ENCODE measurements at places on chromosomes 1 and 21.

- DNase-seq, result peak; percentile 60
These were observed 9.0 kb upstream of the CGN start for GRCh38 chr1:151502035-151502700.

GRCh38 chr1:2215329-2215728 lies 12.8 kb upstream of the SKI start:
- DNase-seq, result no peak

GRCh38 chr21:35273333-35273732 lies 224.2 kb upstream of the RUNX1 start:
- no peak for DNase-seq

DNA sequence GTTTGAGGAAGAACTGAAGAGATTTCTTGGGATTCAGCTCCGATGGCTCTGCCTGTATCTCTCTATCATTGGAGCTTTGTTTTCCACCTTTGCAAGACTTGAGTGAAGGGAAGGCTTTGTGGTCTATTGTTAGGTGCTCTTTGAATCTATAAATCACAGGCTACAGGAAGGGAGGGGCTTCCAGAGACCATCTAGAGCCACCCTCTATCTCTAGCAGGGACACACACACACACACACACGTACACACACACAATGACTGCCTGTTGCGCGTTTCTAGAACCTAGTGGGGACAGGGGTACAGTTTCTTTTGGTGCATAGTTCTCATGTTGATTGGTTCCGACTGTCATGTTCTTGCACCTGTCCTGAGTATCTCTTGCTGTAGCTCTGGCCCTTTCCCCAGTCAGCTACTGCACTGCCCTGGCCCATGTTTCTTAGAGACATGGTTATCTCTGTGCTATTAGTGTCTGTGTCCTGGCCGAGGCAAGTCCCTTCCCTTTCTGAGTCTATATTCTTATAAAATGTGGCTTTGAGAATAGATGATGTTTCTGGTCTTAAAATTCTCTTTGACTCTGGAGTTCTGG lies 60.7 kb downstream of the MAN1C1 start:
- DNase-seq, result no peak

GRCh38 chr1:24900486-24900849 lies 29.6 kb downstream of the RUNX3 start:
- no peak for DNase-seq

GRCh38 chr1:27106561-27107323 lies 48.2 kb downstream of the SLC9A1 start:
- DNase-seq, result no peak

GRCh38 chr1:7371926-7372325 lies 399.2 kb upstream of the VAMP3 start:
- no peak for DNase-seq

DNA sequence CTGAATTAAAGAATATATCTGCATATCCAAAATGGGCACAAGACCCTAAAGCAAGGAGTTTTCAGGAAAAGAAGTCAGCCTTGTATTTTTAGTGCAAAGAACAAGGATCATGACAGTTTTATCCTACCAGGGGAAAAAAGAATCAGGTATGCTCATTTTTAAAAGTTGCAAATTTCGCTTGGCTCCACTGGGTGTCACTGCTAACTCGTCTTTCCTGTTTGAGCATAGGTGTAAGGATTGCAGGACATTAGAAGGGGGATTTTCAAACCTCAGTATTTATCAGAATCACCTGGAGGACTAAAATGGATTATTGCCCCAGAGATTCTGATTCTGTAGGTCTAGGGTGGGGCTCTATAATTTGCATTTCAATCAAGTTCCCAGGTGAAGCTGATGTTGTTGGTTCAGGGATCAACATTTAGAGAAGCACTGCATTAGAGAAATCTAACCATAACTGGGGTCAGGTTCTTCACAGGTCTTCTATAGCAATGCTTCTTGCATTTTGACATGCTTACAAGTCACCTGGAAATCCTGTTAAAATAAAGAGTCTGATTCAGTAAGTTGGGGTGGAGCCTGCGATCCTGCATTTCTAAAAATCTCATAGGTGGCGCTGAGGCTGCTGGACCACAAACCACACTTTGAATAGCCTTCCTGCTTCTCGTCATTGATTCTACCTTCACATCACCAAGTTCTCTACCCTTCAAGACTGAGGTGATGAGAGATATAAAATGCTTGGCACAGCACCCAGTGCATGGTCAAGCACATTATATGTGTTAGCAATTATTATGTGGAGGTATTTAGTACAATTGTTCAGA lies 39.6 kb downstream of the NUF2 start:
- DNase-seq, result peak; percentile 23

- peak; percentile 32 for DNase-seq
These were observed 54.1 kb upstream of the SAMD11 start for GRCh38 chr1:869499-870244.

DNA sequence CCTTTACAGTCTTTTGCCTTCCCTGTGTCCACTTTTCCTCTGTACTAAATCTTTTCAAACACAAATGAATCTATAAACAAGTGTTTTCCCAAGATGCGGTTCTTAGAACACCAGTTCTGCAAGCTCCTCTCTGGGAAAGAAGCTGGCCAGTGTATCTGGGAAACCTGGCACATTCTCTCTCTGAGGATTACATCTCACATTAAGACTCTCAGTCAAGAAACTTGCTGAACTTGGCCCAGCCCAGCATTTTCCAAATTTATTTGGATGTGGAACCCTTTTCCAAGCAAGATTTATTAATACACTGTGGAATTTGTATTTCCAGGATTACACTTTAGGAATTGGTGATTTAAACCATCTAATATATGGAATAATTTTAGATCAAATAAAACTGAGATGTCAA lies 105.7 kb downstream of the ZNF281 start:
- DNase-seq, result no peak

DNA sequence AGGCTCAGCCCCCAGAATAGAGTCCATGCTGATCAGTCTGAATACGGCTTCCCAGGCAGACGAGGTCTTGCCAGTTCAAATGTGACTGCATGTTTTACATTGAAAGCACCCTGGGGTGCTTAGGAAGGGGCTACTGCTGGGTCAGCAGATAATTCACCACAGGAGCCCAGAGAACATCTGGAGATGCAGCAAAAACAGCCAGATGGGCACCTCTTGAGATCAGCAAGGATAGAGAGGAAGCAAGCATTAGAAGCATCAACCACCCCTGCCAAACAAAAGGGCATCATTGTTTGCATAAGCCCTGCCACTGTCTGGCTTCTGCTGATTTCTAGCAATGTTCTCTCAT lies 403.1 kb downstream of the RRAGC start:
- DNase-seq, result no peak

GRCh38 chr1:148263906-148264255 lies 111.8 kb upstream of the NBPF11 start:
- DNase-seq, result no peak

DNA sequence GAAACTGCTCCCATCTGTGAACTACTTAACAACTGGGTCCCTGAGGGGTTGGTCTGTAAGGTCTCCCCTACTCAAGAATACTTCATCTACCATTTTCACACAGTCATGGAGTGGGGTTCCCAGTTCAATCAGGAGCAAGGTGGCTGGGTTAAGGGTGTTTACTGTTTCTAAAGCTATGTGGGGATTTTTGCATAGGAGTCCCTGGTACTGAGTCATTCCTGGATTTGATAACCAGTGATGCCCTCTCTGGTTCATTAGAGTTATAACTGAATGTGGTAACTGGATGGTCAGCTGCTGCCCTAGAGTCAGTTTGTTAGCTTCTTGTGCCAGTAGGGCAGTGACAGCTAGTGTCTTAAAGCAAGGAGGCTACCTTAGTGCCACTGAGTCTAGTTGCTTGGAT lies 29.4 kb upstream of the KCNJ15 start:
- DNase-seq, result no peak

GRCh38 chr1:70487910-70488665 lies 77.0 kb downstream of the CTH start:
- peak; percentile 53 for DNase-seq

DNA sequence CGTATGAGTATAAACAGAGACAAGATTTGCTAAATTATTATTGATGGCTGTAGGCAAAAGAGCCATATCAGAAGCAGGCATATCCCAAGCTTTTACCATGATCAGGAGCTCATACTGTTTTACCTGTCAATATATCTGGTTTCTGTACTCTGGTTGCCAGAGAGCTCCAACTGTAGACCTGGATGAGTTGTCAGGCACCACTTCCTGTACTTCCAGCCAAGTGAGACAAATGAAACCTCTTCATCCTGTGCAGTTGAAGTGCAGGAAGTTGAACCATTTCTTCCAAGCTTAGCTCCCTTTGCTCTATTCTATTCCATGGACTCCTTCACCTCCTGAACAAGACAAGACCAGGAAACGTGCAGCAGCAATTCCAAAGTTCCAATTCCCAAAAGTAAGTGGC lies 115.6 kb downstream of the ZNF281 start:
- DNase-seq, result no peak

- DNase-seq, result no peak
These were observed 32.0 kb upstream of the EPS15 start for GRCh38 chr1:51551081-51551480.

- DNase-seq, result no peak
These were observed 5.8 kb downstream of the PCNX2 start for GRCh38 chr1:233289676-233290075.

DNA sequence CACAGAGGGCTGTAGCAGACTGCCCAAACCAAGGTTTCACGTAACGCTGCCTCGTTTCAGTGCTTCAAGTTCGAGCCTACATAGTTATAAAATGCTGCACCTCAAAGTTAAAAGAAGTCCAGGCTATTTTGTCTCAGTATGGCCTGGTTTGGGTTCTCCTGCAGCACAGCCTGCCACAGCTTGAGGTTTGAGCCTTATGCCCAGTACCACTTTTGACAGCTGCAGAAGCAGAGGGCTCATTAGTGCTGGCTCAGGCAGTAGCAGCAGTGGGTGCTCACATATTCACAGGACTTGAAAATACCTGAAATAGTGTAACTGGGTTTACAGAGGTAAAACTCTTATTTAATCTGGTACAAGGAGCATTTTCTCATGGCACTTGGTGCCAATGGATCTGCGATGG lies 15.3 kb downstream of the SPATA46 start:
- DNase-seq, result no peak

DNA sequence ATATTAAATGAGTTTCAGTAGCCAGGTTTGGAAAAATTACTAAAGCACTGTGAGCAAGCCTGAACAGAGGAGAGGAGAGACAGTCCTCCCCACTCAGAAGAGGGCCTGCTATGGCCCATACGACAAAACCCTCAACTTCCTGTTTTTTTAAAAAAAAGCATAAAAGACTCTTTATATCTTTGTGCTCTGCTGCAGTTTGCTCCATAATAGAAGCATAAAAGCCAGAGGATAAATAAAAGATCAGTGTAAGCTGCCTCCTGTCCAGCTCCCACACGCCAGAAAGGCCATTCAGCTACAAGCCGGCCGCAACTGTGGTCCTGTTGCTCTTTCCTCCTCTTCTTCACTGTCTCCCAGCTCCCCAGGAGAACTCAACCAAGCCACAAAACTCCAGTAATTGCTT lies 37.8 kb downstream of the NID1 start:
- peak; percentile 89 for DNase-seq

DNA sequence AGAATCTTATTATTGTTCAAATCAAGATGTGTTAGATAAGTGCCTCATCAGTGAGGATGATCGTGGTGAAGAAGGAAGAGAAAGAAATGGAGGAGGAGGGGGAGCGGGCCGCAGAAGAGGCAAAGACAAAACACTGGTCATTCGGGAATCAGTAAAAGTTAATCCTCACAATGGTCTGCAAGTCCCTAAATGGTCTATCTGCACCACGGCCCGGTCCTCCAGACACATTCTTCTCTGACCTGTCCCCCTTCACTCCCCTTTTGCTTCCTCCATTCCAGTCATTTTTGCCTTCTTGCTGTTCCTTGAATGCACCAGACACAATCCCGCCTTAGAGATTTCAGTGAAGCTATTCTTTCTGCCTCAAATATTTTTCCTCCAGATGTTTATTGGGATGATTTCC lies 240.1 kb upstream of the ADGRL2 start:
- no peak for DNase-seq

DNA sequence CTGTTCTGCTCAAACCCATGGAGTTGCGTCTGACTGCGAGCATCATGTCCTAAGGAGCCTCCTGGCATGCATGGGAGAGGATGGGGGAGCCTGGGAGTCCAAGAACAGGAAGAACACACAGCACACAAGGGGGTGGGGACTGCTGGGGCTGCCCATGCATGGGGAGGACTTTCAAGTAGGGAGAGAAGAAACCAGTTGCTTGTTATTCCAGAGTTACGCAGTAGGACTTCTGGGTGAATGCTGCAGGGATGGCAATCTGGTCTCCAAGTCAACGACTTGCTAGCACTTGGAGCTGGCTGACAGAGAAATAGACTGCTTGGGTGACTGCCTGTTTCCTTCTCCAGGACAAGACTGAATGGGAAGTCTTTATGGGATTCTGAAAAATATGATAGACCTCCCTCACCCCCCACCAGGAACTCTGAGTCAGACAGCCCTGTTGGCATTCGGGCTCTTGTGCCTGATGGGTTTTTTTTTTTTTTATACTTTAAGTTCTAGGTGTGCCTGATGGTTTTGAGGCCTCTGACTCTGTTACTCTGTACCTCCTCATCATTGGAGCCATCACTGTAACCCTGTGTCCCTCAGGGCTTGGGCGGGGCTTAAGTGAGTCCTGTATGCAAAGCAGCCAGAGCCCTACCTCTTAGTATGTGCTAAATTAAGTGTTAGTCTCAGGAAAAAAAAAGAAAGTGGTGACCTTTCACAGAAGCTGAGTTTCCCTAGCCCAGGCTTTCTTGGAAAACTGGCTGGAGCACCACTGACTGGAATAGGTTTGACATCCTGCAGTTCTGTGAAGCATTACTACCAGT lies 30.3 kb downstream of the MAP3K21 start:
- DNase-seq, result no peak

GRCh38 chr1:3469849-3470649 lies 15.6 kb downstream of the ARHGEF16 start:
- DNase-seq, result no peak

DNA sequence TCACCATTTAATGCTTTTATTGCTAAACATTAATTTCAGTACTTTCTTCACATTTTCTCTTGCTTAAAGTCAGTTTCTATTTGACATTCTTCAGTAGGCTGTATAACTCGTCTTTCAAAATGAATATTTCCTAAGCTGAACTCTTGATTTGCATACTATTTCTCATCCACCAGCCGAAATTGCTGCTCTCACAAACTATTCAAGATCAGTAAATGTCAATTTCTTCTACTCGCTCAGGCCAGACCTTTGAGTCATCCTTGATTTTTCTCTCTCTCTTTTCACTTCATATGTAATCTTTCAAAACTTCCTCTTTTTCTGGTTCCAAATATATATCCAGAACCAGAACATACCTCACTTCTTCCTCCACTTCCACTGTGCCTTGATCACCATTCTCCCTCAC lies 990.0 kb downstream of the KCNT2 start:
- DNase-seq, result no peak

DNA sequence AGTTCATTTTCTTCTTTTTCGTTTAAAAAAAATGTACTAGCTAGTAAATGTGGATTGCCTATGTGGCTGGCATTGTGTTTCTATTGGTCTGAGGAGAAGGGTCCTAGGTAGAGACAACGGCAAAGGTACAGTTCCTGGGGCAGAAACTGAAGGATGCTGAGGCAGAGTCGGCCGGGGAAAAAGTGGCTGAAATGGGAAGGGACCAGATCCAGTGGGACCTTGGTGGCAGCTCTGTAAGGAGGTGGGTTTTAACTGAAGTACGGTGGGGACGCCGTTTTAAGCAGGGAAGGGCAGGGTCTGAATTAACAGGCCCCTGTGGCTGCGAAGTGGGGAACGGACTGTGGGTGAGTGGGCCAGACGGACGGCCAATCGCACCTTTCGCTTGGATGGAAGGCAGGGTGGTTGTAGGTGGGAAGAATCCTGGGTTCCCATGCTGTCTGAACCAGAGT lies 420 bp upstream of the VPS13D start:
- no peak for DNase-seq

Measured in COLO829 (cell line).